Activated CD4-positive, alpha-beta memory T cell treated with anti-CD3 and anti-CD28 coated beads, Interleukin-2, amount 10 ng/mL, durations not matched to agents 7 days and 5 days (primary cell): ENCODE measurements at places on chromosomes 5 and 9. TPM values are rescaled to one million over a fixed set of nuclear protein-coding genes. Genes with fewer than 3 reads are reported as not detected.

DNA sequence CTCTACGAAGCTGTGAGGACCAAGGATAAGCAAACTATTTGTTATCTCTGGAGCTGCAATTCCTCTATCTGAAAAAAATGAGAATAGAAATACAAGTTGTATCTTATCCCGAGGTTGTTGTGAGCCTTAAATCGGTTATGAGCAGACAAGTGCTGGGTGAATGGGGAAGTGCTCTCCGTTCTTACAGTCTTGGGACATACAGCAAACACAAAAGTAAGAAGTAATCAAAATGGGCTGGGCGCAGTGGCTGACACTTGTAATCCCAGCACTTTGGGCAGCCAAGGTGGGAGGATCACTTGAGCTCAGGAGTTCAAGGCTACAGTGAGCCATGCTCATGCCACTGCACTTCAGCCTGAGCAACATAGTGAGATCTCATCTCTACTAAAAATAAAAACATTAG, 31.7 kb downstream of the ITK start:
- H3K36me3 ChIP-seq: peaks cover 97% of the 10 kb centered on the region
- peaks cover 95% of the 10 kb centered on the region for H3K4me1 ChIP-seq
- no peaks in the 10 kb centered on the region for H3K27me3 ChIP-seq
- H3K4me3 ChIP-seq: no peak overlapping the region

DNA sequence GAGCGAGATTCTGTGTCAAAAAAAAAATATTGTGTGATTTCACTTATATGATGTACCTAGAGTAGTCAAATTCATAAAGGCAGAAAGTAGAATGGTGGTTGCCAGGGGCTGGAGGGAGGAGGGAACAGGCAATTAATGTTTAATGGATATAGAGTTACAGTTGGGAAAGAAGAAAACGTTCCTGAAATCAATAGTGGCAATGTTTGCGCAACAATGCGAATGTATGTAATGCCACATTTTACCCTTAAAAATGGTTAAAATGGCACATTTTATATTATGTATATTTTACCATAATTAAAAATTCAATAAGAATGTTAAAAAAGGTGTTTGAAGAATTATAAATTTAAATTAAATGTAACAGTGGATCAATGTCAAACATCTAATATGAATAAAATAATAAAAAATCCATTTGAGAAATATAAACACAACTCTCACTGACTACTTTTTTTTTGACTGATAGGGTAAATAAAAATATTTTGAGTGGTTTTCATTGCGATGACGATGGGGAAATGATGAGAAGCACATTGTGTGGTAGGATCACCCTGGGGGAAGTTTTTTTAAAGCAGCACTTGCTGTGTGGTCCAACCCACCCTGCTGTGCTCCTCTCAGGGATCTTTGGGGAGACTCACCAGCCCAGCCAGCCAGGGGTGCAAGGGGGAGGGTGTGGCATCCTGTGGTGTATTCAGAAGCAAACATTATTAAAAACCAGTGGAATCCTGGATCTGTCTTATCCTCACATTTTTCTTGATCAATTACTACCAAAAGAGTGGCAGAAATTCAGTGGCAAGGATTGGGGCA, 4.3 kb downstream of the FYB1 start:
- H3K36me3 ChIP-seq: no peaks in the 10 kb centered on the region
- peak; percentile 51 for DNase-seq
- peak overlapping the region; percentile 16 for H3K4me3 ChIP-seq
- H3K4me1 ChIP-seq: peaks cover 80% of the 10 kb centered on the region
- no peaks in the 10 kb centered on the region for H3K27me3 ChIP-seq

- no peaks in the 10 kb centered on the region for H3K27me3 ChIP-seq
- H3K4me3 ChIP-seq: no peak overlapping the region
- DNase-seq: no peak
- no peaks in the 10 kb centered on the region for H3K36me3 ChIP-seq
- no peak overlapping the region for H3K27ac ChIP-seq
Observed at GRCh38 chr5:10099548-10099947, 150.1 kb downstream of the ATPSCKMT start.

- H3K27me3 ChIP-seq: peaks cover 25% of the 10 kb centered on the region
- peaks cover 23% of the 10 kb centered on the region for H3K4me1 ChIP-seq
- H3K36me3 ChIP-seq: no peaks in the 10 kb centered on the region
Observed at GRCh38 chr9:137156567-137157375, 13.1 kb downstream of the LRRC26 start.

- no peak overlapping the region for H3K4me3 ChIP-seq
- no peak for DNase-seq
- H3K4me1 ChIP-seq: no peaks in the 10 kb centered on the region
- H3K27me3 ChIP-seq: no peaks in the 10 kb centered on the region
- H3K36me3 ChIP-seq: no peaks in the 10 kb centered on the region
- no peak overlapping the region for H3K27ac ChIP-seq
Observed at GRCh38 chr5:120152472-120152871, 311.6 kb upstream of the PRR16 start.

GRCh38 chr9:109981091-109981490, 201.1 kb downstream of the PALM2AKAP2 start:
- H3K27ac ChIP-seq: no peak overlapping the region
- H3K36me3 ChIP-seq: no peaks in the 10 kb centered on the region
- peaks cover 9% of the 10 kb centered on the region for H3K4me1 ChIP-seq
- peaks cover 2% of the 10 kb centered on the region for H3K27me3 ChIP-seq

GRCh38 chr9:87464110-87464991, 33.3 kb upstream of the DAPK1 start:
- DNase-seq: no peak
- H3K27me3 ChIP-seq: no peaks in the 10 kb centered on the region
- no peak overlapping the region for H3K4me3 ChIP-seq
- no peak overlapping the region for H3K27ac ChIP-seq
- peaks cover 12% of the 10 kb centered on the region for H3K4me1 ChIP-seq

GRCh38 chr9:32644698-32645097, 9.2 kb upstream of the TAF1L start:
- H3K4me3 ChIP-seq: no peak overlapping the region
- H3K27me3 ChIP-seq: peaks cover 6% of the 10 kb centered on the region
- no peak overlapping the region for H3K27ac ChIP-seq
- DNase-seq: no peak
- no peaks in the 10 kb centered on the region for H3K4me1 ChIP-seq
- H3K36me3 ChIP-seq: no peaks in the 10 kb centered on the region

GRCh38 chr5:142182840-142183239, 74.3 kb downstream of the NDFIP1 start:
- H3K27ac ChIP-seq: no peak overlapping the region
- peaks cover 2% of the 10 kb centered on the region for H3K27me3 ChIP-seq
- no peaks in the 10 kb centered on the region for H3K4me1 ChIP-seq
- DNase-seq: no peak
- no peak overlapping the region for H3K4me3 ChIP-seq

DNA sequence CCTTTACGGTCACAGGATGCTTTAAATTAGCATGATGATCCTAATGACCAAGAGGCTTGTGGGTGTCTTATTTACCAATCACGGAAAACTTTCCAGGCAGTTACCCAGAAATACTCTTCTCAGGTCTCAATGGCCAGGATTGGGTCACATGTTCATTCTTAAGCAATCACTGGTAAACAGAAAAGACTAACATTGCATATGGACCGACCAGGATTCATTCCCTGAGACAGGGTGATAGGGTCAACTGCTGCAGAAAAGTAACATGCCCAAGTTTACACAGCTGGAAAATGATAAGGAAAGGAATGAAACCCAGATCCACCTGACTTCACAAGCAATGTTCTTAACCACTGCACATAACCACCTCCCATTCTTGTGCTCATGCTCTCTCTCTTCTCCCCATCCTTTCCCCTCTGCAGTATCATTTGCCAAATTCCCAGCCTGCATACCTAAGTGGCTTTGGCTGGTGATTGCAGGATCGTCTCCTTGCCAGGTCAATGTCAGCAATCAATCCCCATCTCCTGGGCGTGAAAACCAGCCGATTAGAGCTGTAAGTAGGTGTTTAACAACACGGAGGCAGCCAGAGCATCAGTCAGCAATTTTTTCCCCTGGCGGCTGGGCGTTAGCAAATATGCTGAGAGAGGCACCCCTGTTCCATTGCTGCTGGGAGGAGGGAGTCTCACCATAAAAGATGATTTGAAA, 219.4 kb downstream of the NMUR2 start:
- no peak overlapping the region for H3K27ac ChIP-seq
- no peak overlapping the region for H3K4me3 ChIP-seq
- H3K27me3 ChIP-seq: no peaks in the 10 kb centered on the region
- no peaks in the 10 kb centered on the region for H3K4me1 ChIP-seq
- no peak for DNase-seq
- H3K36me3 ChIP-seq: no peaks in the 10 kb centered on the region

DNA sequence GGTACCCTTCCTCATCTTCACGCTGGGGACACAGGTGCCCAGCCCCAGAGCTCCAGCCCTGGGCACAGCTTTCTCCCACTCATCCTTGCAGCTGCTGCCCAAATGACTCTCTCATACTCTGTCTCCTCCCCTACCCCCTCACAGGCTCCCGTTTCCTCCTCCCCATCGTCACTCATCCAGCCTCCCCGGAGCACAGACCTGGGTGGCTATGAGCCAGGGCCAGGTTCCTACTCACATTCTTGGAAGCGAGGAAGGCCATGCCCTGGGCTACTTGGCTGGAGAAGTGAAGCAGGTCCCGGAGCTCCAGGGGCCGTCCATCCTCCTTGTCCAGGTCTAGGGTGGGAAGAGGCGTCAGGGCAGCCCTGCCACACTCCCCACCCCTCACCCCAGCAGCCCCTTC, 29.3 kb downstream of the CSF1R start:
- no peak for DNase-seq
- peaks cover 18% of the 10 kb centered on the region for H3K4me1 ChIP-seq
- peaks cover 29% of the 10 kb centered on the region for H3K36me3 ChIP-seq
- H3K4me3 ChIP-seq: no peak overlapping the region

- no peak overlapping the region for H3K4me3 ChIP-seq
- H3K4me1 ChIP-seq: no peaks in the 10 kb centered on the region
- peaks cover 32% of the 10 kb centered on the region for H3K27me3 ChIP-seq
- no peaks in the 10 kb centered on the region for H3K36me3 ChIP-seq
Observed at GRCh38 chr5:1890296-1890695, 7.6 kb upstream of the IRX4 start.

DNA sequence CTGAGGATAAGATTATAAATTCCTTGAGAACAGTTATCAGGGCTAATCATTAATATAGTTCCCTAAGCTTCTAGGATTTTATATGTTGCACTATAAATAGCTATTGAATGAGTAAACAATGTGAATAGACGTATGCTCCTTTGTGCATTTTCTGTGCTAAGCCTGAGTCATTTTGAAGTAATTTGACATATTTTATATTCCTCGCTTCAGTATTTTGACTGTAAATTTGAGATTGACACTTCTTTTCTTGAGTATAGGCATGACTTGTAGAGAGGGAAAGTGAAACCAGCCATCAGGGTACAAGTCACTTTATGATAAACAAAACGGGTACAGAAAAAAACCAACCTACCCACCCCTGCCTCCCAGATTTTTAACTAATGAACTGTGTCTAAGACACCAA, 367.7 kb upstream of the PRR16 start:
- no peaks in the 10 kb centered on the region for H3K36me3 ChIP-seq
- no peak overlapping the region for H3K4me3 ChIP-seq
- H3K27me3 ChIP-seq: no peaks in the 10 kb centered on the region
- no peaks in the 10 kb centered on the region for H3K4me1 ChIP-seq
- DNase-seq: no peak

DNA sequence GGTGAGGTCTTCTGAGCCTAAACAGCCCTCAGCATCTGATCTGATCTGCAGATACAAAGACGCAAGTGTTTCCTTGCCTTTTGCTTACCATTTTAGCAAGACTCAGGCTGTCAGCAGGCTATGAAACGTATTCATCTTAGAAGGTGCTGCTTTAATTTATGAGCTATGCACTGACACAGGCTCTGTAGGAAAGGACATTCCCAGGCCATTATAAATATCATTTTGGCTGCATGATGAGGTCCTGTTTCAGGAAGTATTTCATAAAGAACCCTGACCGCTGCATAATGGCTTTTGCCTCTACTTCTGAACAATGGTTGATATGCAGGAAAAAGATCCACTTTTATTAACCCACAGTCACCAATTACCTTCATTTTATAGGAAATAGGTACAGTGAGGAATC, 98.4 kb upstream of the CAST start:
- no peak overlapping the region for H3K27ac ChIP-seq
- H3K4me1 ChIP-seq: peaks cover 17% of the 10 kb centered on the region
- no peak for DNase-seq
- H3K4me3 ChIP-seq: no peak overlapping the region

DNA sequence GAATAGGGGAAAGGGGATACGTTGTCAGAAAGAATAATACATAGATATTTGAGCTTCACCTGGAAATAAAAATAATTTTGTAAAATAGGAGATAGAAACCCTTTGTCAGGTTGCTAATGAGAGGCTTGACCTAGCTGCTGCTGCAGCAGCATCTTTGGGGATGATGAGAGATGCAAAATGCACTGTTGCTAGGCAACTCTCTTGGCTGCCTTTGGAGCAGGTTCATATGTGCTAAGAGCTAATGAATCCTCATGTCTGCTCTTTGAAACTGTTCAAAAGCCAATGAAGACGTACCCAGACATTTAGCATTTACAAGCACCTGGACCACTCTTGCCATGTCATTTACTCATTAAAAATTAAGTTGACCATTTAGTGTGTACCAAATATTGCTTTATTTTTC, 121.7 kb downstream of the FOCAD start:
- H3K36me3 ChIP-seq: no peaks in the 10 kb centered on the region
- no peak for DNase-seq
- H3K27ac ChIP-seq: no peak overlapping the region
- no peak overlapping the region for H3K4me3 ChIP-seq
- H3K27me3 ChIP-seq: no peaks in the 10 kb centered on the region

DNA sequence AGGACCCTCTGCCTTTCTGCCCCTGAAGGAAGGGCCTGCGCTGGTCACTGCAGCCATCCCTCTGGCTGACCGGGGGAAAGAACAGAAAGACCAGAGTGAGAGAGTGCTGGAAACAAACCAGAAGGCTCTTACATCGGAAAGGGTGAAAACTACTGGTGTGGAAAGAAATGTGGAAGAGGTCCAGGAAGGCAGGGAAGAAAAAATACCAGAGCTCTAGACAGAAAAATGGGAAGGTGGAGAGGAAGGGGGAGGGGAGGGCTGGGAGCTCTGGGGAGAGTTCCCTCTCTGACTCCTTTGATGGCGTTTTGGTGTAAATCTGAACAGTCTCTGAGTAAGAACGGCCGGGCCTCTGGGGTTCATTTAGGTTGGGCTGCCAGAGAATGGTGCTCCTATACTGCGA, 47.7 kb downstream of the COL23A1 start:
- no peaks in the 10 kb centered on the region for H3K36me3 ChIP-seq
- H3K4me1 ChIP-seq: no peaks in the 10 kb centered on the region
- H3K4me3 ChIP-seq: no peak overlapping the region
- peaks cover 1% of the 10 kb centered on the region for H3K27me3 ChIP-seq
- no peak overlapping the region for H3K27ac ChIP-seq

DNA sequence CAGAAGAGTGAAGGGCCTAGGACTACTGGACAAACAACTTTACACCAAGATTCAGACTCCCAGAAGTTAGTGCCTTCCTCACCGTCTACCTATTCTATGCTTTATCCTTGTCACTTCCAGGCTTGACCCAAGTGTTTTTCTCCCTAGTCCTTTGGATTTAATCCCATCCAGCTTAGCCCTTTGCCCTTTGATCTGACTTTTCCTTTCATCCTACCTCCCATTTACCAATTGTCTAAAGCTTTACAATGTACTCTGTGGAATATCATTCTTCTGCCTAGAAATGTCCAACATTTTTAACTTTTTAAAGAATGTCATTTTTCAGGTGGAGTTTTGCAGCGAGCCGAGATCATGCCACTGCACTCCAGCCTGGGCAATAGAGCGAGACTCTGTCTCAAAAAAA, 292.1 kb downstream of the EPB41L4A start:
- no peaks in the 10 kb centered on the region for H3K36me3 ChIP-seq
- H3K4me1 ChIP-seq: no peaks in the 10 kb centered on the region
- peaks cover 12% of the 10 kb centered on the region for H3K27me3 ChIP-seq

KCNMB1 gene
- not detected for total RNA-seq

EDIL3 gene
- total RNA-seq: not detected

SPATA31C1 gene
- total RNA-seq: not detected

ADCY2 gene
- not detected for total RNA-seq

GLRA1 gene
- total RNA-seq: not detected

TMC1 gene
- not detected for total RNA-seq

ADAMTS19 gene
- total RNA-seq: not detected

SLC6A3 gene
- not detected for total RNA-seq
